Suppressor macrophage treated with lipopolysaccharide for 4 hours (primary cell): ENCODE measurements at places on chromosomes 7 and 10.

- DNase-seq = no peak
Measured at GRCh38 chr10:11443468-11444154, 167.8 kb downstream of the USP6NL start.

DNA sequence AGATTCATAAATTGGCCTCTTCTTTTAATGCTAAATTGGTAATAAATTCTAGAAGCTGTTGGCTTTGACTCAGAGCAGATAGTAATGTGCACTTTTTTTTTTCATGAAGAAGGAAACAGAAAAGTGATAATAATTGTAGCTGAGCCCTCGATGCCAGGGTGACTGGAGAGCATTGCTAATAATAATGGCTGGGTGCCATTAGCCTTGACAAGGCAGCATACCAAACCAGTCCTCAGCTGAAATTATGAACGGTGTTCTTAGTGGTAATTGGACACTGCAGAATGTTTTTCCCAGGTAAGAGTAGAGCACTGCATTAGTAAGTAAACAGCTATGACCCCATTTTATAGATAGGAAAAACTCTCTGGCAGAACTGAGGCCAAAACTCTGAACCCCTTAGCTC is 18.9 kb downstream of the PLEKHA8 start:
- DNase-seq = no peak

- DNase-seq = peak; percentile 51
Measured at GRCh38 chr10:67697724-67698131, 1.7 kb upstream of the CTNNA3 start.

DNA sequence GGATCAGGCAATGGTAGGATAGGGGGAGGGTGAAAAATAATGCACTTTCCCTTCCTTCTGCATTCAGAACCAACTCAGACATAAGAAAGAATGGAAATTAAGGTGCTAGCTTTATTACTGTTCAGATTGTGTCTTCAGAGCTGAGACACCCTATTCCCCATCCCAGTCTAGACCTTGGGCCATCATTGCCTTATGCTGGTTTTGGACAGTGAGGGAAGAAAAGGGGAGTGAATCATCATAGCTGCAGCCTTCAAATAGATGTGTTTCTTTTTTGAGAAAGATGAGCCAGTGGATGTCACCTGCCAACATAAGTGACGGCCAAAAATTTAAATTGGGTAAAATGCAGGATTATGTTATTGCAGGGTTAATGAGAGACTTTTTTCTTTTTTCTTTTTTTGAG is 27.0 kb upstream of the TOMM7 start:
- DNase-seq = no peak

GRCh38 chr7:131265227-131265626 is 62.4 kb upstream of the MKLN1 start:
- peak; percentile 79 for DNase-seq

- no peak for DNase-seq
Measured at GRCh38 chr10:113411456-113411855, 141.4 kb upstream of the HABP2 start.

DNA sequence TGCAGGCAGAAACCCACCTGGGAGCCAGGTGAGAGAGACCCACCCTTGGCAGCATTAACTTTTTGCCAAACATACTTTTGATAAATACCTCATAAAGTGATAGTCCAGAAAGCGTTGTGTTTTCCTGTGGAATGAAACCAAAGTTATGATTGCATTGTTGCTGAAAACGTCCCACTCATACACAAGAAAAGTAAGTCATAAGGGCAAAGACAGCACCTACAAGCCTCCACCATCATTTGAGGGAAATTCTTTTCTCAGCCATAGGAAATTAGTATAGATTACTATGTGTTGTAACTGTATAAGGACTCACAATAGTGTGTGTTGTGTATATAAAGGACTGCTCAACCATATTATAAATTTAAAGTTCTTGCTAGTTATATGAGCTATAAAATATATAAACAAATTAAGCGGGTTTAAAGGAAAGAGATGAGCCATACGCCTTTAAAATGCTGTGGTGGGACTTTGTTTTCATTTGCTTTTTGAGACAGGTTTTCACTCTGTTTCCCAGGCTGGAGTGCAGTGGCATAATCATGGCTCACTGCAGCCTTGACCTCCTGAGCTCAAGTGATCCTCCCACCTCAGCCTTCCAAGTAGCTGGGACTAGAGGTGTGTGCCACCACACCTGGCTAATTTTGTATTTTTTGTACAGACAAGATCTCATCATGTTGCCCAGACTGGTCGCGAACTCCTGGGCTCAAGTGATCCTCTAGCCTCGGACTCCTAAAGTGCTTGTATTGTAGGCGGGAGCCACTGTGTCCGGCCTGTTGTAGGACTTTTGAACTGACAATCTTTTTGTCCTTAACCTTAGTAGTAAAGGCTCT is 160.8 kb downstream of the PKD1L1 start:
- DNase-seq = no peak

- no peak for DNase-seq
Measured at GRCh38 chr7:130274983-130275591, 8.4 kb downstream of the CPA2 start.

GRCh38 chr10:72812753-72813430 is 80.6 kb upstream of the OIT3 start:
- DNase-seq = no peak

GRCh38 chr10:124142006-124142739 is 48.8 kb upstream of the CHST15 start:
- DNase-seq = peak; percentile 22

DNA sequence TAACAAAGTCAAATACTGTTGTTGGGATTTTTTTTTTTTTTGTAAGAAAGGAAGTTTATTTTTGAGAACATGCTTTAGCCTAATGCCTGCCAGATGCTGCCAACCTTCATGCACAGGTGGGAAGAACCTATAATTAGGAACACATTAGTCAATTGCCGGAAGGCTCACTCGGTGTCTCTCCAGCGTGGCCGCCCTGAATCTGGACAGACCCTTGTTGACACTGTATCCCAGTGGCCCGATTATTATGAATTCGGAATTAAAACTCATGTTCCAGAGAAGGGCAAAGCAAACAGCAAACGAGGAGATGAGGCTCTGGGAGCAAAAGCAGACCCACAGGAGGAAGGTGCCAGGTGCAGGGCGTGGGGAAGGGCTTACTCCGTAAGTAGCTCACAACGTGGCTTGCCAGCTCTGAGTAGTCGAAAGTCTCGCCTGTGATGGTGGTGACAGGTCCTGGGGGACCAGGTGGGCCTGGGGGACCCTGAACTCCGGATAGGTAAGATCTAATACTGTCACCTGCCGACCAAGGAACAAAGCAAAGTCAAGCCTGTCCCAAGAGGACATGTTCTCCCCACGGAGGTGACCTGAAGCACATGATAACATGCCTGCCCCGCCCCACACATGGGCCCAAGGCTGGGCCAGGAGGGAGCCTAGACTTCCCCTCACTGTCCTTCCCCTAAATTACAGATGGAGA is 48.3 kb downstream of the COL17A1 start:
- no peak for DNase-seq

GRCh38 chr10:970311-971149 is 17.7 kb upstream of the GTPBP4 start:
- DNase-seq = no peak

- DNase-seq = no peak
Measured at GRCh38 chr10:16965740-16966447, 148.7 kb upstream of the RSU1 start.

DNA sequence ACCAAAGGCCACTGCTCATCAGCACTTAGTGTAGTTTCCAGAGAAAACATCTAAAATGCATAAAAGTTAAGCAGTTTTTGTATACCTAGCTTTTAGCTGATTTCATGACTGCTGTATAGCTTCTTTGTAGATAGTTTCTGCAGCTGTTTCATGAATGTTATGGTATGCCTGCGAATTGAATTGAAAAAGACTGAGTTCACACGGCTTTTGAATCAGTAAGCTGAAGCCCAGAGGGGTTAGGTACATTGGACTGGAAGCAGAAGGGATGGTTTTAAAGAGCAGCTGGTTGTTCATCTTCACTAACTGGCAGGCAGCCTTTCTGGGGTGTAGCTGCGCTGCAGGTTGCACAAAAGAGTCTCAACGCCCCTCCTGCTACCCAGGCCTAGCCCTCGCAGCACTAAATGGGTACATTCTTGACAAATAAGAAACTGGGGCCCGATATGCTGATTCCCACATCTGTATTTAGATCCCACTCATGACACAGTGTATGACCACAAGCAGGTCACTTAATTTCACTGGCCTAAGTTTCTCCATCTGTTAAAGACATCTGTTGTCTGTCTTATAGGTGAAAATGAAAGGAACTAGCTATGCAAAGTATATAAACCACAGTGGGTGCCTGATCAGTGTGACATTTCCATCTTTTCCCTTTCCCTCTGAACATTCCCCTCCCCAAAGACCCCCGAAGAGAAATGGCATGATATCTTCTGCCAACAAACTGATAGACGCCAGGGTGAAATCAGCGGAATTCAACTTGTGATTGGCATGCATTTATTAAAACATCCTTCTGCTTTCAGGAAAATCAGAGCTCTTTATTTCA is 85.9 kb upstream of the AGBL3 start:
- DNase-seq = no peak

GRCh38 chr7:99035723-99036545 is 108.0 kb downstream of the SMURF1 start:
- DNase-seq = no peak

GRCh38 chr10:114537736-114538135 is 120.3 kb downstream of the ABLIM1 start:
- DNase-seq = no peak

- peak; percentile 92 for DNase-seq
Measured at GRCh38 chr10:26555719-26556368, 117.7 kb downstream of the APBB1IP start.

GRCh38 chr7:81159402-81159801 is 240.6 kb upstream of the SEMA3C start:
- DNase-seq = no peak

- peak; percentile 71 for DNase-seq
Measured at GRCh38 chr10:5666008-5666840, at the start of gene ASB13. ASB13 (minus strand) TSS chr10:5666595; CDS start chr10:5666551, 44 bp downstream.

- DNase-seq = no peak
Measured at GRCh38 chr10:14112056-14112455, 218.7 kb downstream of the FRMD4A start.

GRCh38 chr10:76106611-76107010 is 675.2 kb downstream of the LRMDA start:
- no peak for DNase-seq

- no peak for DNase-seq
Measured at GRCh38 chr10:77800738-77801266, 125.8 kb downstream of the DLG5 start.

DNA sequence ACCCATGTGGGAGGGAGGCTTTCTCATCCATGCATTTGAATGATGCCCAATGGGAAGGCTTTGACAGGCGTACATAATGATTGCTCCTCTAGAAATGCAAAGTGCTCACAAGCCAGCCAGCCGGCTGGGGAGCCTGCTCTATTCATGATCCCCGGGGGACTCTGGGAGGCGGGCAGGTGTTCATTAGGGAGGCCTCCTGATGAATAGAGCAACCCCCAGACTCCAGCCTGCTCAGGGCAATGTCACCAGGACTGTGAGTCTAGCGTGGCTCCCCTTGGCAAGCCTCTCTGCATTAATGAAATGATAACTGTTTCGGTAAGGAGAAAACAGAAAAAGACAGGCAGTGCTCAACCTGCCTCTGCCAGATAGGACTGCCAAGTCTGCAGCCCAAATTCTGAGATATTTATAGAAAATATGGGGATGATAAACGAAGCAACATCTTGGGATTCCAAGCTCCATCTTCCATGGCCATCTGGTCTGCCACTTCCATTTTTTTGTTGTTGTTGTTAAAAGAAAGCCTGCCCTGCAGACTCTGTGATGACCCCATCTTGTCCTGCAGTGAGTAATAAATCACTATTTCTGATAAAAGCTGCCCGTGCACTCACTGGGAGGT is 236.4 kb downstream of the PRPF18 start:
- no peak for DNase-seq

DNA sequence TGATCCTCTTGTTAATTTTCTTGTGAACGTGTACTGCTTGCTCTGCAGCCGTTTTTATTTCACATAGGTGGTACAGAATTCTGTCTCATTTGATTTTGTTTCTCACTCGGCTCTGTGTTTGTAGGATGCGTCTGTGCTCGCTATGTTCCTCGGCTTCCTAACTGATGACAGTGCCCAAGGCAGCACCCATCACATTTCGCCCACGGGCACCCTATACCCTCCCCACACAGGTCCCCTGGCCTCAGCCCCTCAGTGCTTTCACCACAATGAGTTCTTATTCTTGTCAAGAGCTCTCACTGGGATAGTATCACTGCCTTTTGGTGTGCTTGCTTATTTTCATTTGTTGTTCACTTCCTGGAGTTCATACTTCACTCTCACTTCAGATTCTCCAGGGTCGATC is 28.1 kb downstream of the UCMA start:
- DNase-seq = no peak

GRCh38 chr7:31494421-31494820 is 19.5 kb upstream of the ITPRID1 start:
- no peak for DNase-seq

DNA sequence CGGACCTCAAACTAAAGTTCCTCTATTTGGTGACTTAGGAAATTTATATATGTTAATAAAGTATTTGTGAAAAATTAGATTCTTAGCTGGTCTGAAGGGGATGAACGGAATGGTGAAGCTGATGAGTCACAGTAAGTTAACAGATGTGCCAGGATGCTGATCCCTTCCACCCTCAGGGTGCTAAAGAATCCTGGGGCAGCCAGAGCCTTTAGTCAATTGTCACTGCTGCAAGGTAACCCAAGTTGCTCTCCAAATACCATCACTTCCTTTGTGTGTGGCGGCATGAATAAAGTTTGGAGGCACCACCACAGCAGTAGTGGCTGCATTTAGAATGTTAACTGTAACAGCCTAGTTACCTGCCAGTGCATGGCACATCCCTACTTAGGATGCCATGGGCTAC is 222.6 kb upstream of the PPP1R3A start:
- no peak for DNase-seq

GRCh38 chr7:116952635-116953371 is 498 bp upstream of the ST7 start:
- DNase-seq = no peak

- DNase-seq = peak; percentile 58
Measured at GRCh38 chr7:33035776-33036175, 26.8 kb downstream of the NT5C3A start.

DNA sequence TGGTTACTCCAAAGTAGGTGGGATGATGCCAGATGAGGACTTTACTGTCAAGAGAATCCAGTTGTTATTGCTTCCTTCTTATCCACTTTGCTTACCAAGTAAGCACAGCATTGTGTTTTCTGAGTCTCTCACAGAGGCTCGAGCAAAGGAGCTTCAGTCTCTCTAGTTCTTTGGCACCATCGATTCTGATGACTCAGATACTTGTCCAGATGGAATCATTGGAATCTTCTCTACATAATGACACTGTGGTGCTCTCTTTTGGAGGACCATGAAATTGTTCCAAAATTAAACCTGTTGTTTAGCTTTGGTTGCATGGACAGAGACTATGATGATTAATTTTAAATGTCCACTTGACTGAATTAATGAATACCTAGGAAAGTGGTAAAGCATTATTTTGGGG is 132.6 kb downstream of the NXPH1 start:
- no peak for DNase-seq

GRCh38 chr10:85601526-85601925 is 765.1 kb downstream of the GRID1 start:
- DNase-seq = no peak

- DNase-seq = peak; percentile 11
Measured at GRCh38 chr7:66352071-66352470, 146.9 kb downstream of the TPST1 start.

GRCh38 chr10:48271047-48271730 is 3.3 kb downstream of the FRMPD2 start:
- no peak for DNase-seq

- DNase-seq = no peak
Measured at GRCh38 chr10:60044242-60044641, 137.9 kb upstream of the CCDC6 start.

- no peak for DNase-seq
Measured at GRCh38 chr10:67657775-67658174, 38.2 kb downstream of the CTNNA3 start.

GRCh38 chr7:1170741-1171501 is 10.9 kb upstream of the ZFAND2A start:
- DNase-seq = no peak
